Foreskin keratinocyte (primary cell): ENCODE measurements at places on chromosomes 13 and 19. TPM values are rescaled to one million over a fixed set of nuclear protein-coding genes. Genes with fewer than 3 reads are reported as not detected.

The MTRF1 gene
- 11.1 and 11.5 TPM in 2 replicates for total RNA-seq

The BEST2 gene
- total RNA-seq: not detected in 2 replicates

The CGB8 gene
- total RNA-seq: not detected in 2 replicates

The MZF1 gene
- 5.8 and 7.7 TPM in 2 replicates for total RNA-seq

The OVOL3 gene
- total RNA-seq: not detected in 2 replicates

The ZNF562 gene
- total RNA-seq: 27.8 and 29.8 TPM in 2 replicates

The NCCRP1 gene
- total RNA-seq: 0.32 and 0.48 TPM in 2 replicates

The ZNF90 gene
- 6.1 and 7.4 TPM in 2 replicates for total RNA-seq

The DIRAS1 gene
- 0.11 and 0.24 TPM in 2 replicates for total RNA-seq

The FIZ1 gene
- total RNA-seq: 6.3 and 7.3 TPM in 2 replicates

The ZNF836 gene
- 6.7 and 9.0 TPM in 2 replicates for total RNA-seq

The CYP2F1 gene
- total RNA-seq: not detected in 2 replicates

DNA sequence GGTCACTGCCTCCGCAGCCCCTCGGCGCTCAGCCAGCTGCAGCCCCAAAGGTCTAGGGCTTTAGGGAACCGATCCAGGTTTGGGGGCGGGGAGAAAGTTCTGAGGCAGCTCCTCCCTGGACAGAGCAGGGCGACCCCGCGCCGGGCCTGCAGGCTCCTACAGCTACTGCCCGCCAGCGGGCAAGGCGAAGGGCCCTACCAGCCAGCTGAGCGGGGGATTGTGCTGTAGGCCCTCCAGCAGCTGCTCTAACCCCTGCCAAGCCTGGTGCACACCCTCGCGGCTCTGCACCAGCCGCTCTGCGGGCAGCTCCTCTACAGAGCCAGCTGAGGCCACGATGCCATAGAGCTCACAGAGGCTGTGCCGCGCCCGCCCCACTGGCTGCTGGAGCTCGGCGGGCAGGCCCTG is 14.0 kb downstream of the PLIN4 start:
- no peak for DNase-seq

DNA sequence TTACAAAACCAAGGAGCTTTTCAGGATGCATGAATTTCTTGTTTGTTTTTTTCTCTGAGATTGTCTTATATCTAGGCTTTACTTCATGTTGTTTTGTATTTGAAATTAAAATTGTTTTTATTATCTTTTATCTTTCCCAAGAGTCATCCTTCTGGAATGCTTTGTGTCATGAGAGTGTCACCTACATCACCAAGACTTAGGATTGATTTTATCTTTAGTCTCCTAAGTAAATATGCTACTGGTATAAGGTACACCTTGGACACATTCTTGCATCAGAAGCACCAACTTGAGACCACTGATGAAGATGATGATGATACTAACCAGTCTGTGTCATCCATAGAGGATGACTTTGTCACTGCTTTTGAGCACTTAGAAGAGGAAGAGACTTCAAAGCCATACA is 26.4 kb downstream of the AKAP11 start:
- no peak for DNase-seq

GRCh38 chr13:40240293-40240692 is 426.1 kb downstream of the FOXO1 start:
- peak; percentile 76 for DNase-seq

GRCh38 chr13:110115591-110115990 is 191.4 kb downstream of the COL4A1 start:
- no peak for DNase-seq

GRCh38 chr19:718251-718951 is 9.7 kb downstream of the PALM start:
- no peak for DNase-seq

GRCh38 chr19:31659897-31660210 is 310.6 kb upstream of the TSHZ3 start:
- peak; percentile 52 for DNase-seq

- no peak for DNase-seq
These were observed 321.0 kb downstream of the DLEU7 start for GRCh38 chr13:50522506-50522905.

GRCh38 chr13:42751693-42752092 is 29.7 kb upstream of the FAM216B start:
- DNase-seq: no peak

DNA sequence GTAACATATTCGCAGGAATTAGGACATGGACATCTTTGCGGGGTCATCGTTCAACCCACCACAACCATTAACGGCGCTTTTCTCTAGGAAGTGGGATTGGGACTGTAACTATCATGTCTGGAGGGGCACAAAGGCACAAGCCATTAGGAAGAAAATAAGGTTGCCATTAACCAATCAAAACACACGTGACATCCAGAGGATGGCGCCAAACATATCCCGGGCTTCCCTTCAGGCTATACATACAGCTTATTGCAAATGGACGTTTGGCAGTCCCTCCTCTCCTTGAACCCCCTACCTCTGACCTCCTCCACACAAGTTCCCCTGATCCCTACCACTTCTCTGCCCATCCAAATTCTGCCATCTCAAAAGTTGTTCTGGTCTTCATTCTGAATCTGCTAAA is 26.6 kb upstream of the GSX1 start:
- DNase-seq: no peak

DNA sequence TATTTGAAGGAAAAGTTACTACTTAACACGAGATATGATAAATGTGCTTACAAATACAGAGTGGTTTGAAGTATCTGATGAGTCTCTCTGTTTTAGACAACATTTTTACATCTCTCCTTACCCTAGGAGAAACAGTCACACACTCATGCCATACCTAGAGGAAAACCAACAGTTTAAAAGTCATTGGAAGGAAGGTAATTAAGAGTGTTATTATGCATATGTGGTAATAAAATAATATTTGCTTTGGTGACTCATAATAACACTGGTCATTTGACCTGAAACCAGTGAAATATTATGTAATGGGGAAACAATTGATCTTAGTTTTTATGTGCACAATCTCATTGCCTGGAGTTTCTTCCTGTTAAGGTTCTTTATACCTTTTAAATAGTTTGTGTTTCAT is 136.9 kb upstream of the SOX21 start:
- no peak for DNase-seq

DNA sequence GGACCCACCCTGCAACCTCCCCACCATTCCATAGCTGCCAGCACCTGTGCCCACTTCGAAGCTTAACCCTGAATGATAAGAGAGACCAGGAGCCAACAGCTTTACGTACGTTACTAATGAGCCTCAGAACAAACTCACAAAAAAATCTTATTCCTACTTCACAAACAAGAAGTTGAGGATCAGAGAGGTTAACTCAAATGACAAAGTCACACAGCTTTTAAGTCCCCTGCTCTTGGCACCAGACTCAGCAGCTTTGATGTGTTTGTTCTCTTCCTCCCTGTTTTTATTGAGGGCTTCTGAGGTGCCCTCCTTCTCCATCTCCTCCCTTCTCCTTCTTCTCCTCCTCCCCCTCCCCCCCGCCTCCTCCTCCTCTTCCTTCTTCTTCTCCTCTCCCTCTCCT is 115.4 kb downstream of the ZDHHC20 start:
- DNase-seq: no peak

DNA sequence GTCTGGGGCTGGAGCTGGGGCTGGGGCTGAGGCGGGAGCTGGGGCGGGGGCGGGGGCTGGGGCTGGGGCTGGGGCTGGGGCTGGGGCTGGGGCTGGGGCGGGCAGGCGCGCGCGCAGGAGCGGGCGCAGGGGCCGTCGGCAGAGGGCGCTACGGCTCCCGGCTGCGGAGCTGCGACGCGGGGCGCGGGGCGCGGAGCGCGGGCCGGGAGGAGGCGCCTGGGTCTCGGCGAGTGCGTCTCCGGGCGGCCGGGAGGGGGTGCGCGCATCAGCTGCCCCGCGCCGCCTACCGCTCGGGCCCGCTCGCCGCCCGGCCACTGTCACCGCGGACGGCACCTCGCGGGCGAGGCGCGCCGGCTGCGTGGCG is 422 bp upstream of the MTUS2 start:
- no peak for DNase-seq

DNA sequence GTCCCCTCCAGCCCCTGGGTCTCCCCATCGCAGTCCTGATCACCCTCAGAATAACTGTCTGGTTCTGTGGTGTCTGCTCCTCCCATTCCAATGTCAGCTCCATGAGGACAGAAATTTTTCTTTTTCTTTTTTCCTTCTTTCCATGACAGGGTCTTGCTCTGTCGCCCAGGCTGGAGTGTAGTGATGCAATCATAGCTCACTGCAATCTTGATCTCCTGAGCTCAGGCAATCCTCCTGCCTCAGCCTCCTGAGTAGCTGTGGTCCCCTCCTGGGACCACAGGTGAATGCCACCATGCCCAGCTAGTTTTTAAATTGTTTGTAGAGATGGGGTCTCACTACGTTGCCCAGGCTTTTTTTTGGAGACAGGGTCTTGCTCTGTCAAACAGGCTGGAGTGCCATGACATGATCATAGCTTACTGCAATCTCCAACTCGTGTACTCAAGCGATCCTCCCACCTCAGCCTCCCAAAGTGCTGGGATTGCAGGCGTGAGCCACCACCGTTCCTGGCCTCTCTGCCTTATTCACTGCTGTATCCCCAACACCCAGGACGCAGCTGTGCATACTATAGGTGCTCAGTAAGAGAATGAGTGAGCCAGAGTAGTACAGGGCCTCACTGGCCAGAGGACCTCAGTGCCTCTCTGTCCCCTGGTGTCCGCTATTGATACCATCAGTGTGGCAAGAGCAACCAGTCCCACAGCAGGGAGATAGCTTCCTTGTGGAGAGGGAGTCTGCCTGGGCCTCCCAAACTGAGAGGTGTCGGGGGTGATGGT is 5.2 kb upstream of the DOCK6 start:
- no peak for DNase-seq

- no peak for DNase-seq
These were observed 13.0 kb upstream of the SIGLEC11 start for GRCh38 chr19:49973987-49974386.

GRCh38 chr19:13849991-13850909 is 26.7 kb upstream of the NANOS3 start:
- DNase-seq: peak; percentile 54

DNA sequence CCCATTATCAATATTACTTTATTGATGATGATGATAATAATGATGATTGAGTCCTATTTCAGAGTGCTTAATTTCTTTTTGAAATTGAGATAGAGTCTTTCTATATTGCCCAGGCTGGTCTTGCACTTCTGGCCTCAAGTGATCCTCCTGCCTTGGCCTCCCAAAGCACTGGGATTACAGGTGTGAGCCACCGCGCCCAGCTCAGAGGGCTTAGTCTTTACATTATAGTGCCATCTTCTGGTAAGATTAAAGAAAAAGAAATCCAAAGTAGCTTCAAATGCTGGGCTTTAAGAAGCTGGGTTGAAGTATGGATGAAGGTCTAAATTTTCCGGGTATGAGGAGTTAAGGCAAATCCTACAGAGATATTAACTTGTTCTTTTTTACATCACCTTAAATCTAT is 3.4 kb upstream of the ZNF333 start:
- DNase-seq: no peak

GRCh38 chr13:20901668-20902437 is 693 bp downstream of the XPO4 start:
- peak; percentile 13 for DNase-seq

- no peak for DNase-seq
These were observed 425 bp upstream of the COLGALT1 start for GRCh38 chr19:17554968-17555479.

GRCh38 chr19:19053508-19054314 is 10.1 kb upstream of the SLC25A42 start:
- no peak for DNase-seq

- DNase-seq: no peak
These were observed at the start of gene TNPO2 for GRCh38 chr19:12723641-12724426. Gene TNPO2, minus strand, starts transcription at chr19:12723932. Its CDS starts 2,955 bp downstream, at chr19:12720977.

- no peak for DNase-seq
These were observed 814 bp downstream of the SLC25A23 start for GRCh38 chr19:6458695-6459261.

DNA sequence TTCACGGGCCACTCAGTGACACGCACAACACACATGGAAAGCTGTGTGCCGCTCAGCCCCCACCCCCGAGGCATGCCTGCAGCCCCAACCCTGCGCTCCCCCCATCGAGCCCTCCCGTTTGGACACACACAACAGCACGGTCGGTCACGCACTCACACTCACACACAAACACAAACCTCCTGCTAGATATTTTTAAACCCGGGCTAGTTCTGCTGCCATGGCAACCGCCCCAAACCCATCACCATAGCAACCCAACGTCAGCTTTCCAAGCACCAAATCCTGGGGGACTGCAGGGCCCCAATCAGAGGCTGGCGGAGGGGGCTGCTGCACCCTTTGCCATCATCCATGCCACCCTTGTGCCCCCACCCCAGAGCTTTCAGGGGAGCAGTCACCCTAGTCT is 2.5 kb upstream of the NOVA2 start:
- DNase-seq: no peak

GRCh38 chr13:97110936-97111335 is 111.2 kb upstream of the MBNL2 start:
- no peak for DNase-seq

DNA sequence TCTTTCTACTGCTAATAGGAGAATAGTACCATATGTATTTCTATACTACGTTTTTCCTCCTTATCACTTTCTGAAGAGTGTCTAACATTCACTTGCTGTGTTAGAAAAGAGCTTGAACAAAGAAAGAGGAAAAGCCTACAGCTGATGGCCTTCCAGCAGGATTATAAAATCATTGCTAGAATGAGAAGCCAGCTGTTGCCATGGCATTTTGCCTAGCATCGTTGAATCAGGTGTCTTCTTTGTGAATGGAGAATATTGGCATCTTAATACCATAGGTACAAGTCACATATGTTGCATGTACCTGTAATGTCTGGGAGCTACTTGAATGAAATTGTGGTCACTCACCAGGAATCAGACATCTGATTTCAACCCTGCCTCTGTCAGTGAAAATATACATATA is 1174.9 kb downstream of the PCDH17 start:
- no peak for DNase-seq

GRCh38 chr19:48274938-48275337 is 5.1 kb downstream of the ZNF114 start:
- no peak for DNase-seq

GRCh38 chr19:47227352-47228167 is 3.4 kb downstream of the BBC3 start:
- peak; percentile 70 for DNase-seq

DNA sequence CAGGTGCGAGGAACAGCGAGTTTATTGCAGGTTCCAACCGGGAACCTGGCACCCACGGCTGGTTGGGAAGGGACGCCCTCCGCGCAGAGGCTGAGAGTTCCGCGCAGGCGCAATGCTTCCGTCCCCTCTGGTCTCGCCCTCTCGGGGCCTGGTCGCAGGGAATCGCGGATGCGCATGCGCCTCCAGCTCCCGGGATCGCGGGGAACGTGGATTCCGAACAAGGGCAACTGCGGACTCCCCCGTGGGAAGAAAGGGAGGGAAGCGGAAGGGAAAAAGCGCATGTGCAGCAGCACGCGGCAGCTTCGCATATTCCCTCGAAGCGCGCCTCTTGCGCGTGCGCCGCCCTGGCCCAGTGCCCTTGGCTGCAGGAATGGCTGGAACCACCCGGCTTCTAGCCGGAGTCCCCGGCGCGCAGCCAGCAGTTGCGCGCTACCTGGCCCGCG is 1.1 kb downstream of the TSSK6 start:
- DNase-seq: no peak

GRCh38 chr19:41701401-41702075 is 6.9 kb upstream of the CEACAM5 start:
- no peak for DNase-seq

DNA sequence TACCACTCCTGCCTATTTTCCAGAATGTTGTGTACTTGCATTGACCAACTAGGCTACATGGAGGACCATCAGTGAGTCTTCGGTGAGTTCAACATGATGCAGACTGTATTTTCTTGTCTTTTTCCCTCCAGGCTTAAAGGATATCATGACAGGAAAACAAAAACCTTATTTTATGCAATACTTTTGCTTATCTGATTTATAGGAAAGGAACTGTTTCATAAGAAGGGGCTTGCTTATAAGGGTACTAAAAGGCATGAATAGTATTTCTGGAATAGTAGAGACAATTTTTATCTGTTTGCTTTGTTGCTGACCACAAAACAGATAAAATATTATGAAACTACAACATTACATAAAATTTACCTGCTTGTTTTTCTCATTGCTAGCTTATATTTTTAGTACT is 374.7 kb downstream of the KLF5 start:
- no peak for DNase-seq
